NK-92 treated with Interleukin-12 subunit alpha and Interleukin-12 subunit beta, amount 100 ng/mL, for 24 hours (cell line): ENCODE measurements at places on chromosomes 2 and 18.

DNA sequence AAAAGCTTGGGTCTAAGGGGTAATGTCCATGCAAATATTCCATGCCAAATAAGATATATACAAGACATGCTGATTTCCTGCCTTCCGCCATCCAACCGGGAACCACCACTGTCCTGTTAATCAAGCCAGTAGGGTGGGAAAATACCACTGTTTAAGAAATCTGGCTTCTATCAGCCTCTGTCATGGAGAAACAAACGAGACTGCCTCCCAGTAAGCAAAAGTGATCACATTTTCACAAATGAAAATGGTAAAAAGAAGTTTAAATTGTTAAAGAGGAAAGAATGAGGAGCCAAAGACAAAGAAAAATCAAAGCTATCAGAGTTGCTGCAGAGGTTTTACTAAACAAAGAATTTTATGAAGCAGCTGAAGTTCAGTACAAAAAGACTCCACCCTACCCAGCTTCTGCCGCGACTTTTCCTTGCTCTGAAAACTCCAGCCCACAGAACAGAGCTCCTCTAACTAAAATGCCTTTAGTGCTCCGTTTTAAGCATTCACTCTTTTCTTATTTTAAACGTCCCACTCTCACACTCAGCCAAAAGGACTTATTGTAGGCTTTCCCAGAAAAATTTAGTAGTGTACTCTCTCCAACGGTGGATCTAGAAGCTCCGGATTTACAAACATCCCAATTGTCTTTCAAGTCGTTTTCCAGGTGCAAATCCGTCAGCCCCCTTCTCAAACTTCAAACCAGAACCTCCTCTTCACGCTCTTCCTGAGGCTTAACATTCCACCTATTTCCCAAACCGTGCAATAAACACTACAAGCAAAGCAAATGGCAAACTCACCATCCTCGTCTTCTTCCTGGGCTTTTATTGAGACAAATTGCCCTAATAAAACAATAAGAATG lies 613 bp downstream of the COL5A2 start:
- DNase-seq = no peak

DNA sequence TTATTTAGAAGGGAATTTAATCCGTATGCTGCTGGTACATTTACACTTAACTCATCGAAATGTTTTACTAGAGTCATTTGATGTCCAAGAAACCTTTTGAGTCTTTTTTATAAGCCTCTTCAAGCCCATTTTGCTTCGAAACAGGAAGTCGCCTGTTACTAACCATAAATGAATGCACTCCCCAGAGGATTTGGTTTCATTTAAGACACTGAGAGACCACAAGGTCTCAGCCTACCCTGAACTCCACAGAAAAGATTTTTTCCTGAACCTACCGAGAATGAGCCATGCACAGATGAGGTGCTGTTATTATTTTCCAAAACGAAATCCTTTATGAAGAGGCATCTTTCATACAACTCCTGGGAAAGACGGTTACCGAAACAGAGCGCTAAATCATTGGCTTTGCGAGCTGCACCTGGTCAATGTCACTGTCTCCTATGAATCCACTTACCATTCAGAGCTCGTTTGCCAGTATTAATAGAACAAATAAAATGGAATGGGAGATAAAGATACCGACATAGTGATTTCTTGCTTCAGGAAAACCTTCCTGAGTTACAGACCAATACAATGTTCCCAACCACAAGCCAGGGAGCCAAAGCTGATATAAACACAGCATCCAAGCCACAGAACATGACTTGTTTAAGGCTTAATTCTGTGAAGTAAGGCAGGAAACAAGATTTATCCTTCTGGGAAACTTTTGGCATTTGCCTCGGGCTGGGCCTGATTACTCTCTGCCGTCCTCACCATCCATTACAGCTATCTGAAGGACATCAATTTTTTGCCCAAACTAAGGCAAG lies 382.1 kb downstream of the OSR1 start:
- no peak for DNase-seq

DNA sequence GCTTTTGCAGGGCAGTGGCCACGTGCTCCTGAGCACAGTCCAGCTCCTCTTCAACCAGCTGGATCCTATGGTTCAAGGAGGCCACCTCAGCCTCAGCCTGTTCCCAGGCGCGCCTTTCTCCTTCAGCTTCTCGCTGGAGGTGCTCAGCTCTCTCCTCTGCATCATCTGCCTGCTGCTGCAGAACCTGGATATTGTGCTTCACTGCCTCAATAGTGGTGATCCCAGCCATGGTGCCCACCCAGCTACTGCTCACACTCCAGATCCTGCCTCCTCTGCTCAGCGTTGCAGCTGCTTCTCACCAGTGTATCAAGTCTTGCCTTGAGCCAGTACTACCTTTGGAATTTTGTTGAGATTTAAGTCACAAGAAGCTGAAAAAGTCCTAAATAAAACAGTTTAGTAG lies 67.9 kb downstream of the ASXL2 start:
- DNase-seq = no peak

DNA sequence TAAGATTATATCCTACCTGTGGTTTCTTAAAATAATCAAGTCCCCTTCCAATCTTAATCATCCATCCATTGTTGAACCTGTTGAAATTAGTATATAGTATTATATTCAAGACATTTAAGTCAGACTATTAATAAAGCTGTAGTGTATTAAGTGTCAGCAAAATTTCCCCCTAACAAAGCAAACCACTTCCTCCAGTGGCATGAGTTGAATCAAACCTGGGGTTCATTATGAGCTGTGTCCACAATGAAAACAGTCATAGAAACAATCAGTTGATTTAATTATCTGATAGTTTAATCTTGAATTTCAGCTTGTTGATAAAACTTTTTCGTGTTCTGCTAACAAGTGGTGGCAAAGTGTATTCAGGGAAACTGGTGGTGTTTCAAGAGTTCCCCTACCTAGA lies 11.3 kb downstream of the MITD1 start:
- DNase-seq = no peak

- no peak for DNase-seq
These were observed 149.7 kb upstream of the KLHL29 start for GRCh38 chr2:23235292-23235691.

GRCh38 chr18:41529093-41529492 lies 425.9 kb upstream of the PIK3C3 start:
- DNase-seq = no peak

DNA sequence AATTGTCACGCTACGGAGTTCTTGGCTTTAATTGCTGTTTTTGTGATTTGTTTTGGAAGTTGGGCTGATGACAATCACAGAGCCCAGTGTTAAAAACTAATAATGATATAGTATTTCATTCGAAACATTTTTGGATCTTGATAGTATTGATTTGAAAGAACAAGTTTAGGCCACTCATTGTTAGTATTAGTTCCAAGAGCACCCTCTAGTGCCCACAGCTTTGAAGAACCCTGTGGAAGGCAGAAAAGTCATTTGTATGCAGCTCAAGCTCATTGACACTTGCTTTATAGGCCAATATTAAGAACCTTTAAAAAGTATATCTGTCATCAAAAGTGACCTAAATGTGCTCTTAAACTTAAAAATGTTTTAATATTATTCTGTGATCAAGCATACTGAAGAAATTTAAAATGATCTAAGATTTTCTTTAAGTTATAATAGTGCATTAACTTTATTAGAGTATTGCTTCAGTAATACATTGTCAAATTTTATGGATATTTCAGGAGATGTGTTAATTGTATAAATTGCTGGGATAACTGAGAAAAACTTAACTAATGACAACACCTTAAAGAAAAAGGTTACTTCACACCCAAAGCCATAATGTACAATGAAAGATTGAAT lies 191.0 kb downstream of the GRB14 start:
- no peak for DNase-seq

DNA sequence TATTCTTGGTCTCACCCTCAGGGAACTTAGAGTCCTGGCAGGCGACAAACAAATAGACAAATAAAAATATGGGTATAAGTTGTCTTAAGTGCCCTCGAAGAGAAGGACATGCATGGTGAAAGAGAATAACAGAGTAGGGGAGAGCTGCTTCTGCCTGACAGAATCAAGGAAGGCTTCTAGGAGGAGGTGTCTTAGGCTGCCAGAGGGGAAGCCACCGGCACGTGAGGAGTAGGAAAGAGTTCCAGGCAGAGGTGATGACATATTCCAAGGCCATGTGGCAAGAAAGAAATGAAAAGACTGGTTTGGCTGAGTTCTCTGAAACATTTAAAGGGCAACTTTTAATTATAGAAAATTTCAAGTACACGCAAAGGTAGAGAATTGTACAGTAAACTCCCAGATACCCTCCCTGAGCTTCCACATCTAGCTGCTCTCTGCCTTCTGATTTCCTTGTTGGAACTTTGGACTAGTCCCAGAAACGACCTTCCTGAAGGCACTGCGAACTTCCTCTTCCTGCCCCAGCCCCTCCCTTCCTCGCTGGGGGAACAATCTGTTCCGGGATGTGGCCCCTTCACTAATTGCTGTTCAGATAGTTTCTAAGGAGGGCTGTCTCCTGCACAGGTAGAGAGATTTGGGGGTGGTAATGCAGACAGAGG lies 91.7 kb downstream of the DYSF start:
- no peak for DNase-seq

DNA sequence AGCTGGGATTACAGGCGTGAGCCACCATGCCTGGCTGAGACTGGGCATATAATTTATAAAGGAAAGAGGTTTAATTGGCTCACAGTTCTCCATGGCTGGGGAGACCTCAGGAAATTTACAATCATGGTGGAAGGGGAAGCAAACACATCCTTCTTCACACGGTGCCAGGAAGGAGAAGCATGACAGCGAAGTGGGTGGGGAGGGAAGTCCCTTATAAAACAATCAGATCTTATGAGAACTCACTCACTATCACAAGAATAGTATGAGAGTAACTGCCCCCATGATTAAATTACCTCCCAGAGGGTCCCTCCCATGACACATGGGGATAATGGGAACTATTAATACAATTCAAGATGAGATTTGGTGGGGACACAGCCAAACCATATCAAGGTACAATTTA lies 7.8 kb upstream of the LCLAT1 start:
- DNase-seq = no peak

GRCh38 chr2:159573846-159574606 lies 42.3 kb downstream of the BAZ2B start:
- peak; percentile 11 for DNase-seq

DNA sequence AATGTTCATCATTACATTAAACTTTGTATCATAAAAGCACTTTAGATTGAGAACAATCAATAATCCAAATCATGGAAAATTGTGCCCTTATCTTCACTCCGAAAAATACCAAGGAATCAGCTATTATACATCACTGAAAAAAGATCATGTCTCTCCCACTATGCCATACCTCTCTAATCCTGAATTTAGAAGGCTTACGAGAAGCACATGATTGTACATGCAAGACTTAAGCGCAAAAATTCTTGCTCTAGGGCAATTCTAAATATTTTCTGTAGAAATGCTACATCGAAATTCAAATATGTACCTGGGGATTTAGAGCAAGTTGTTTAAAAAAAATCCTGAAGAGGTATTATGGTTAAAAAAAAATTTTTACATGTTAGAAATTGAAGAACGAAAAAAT lies 1.3 kb downstream of the CYTIP start:
- DNase-seq = no peak

GRCh38 chr18:69196336-69196735 lies 204.4 kb upstream of the DOK6 start:
- DNase-seq = no peak

- no peak for DNase-seq
These were observed 240.7 kb downstream of the WDR7 start for GRCh38 chr18:56891870-56892269.
